ENCODE measurements at places on chromosomes 6 and 20. TPM values are rescaled to one million over a fixed set of nuclear protein-coding genes. Genes with fewer than 3 reads are reported as not detected.
A peak's percentile ranks its signal among the peaks of the same experiment; 100 is the strongest.

The RALGAPA2 gene
- total RNA-seq: 5.6 TPM

The TFAP2C gene
- 18.1 TPM for total RNA-seq

The SOX4 gene
- 33.2 TPM for total RNA-seq

The NMBR gene
- total RNA-seq: not detected

The DEFB124 gene
- total RNA-seq: not detected

The OTOR gene
- total RNA-seq: not detected

The BTN1A1 gene
- not detected for total RNA-seq

The GNRH2 gene
- total RNA-seq: not detected

The PM20D2 gene
- total RNA-seq: 4.8 TPM

The MOXD1 gene
- total RNA-seq: 15.1 TPM

The ZNF341 gene
- total RNA-seq: 1.3 TPM

The SSTR4 gene
- not detected for total RNA-seq

The DNMT3B gene
- total RNA-seq: 3.2 TPM

The ADGRF1 gene
- under 0.01 TPM for total RNA-seq

The APOBEC2 gene
- not detected for total RNA-seq

DNA sequence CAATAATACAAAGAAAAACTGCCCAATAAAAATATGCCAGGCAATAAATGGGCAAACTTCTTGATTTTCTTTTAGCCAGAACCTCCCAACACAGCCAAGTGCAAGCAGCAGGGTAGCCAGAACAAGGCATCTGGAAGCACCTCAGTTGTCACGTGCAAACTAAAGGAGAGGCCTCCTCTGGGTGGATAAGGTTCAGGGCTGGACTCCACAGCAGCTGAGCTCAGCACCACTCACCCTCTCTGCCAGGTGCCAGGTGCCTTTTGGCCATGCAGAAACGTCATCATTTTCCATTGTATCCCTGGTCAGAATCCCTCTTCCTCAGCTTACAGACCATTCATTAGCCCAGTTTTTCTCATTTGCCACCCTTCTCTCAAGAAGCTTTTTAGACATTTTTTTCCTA is 52.7 kb downstream of the SOD2 start:
- no peak for DNase-seq

GRCh38 chr6:137570393-137570792 is 76.2 kb upstream of the OLIG3 start:
- no peak for DNase-seq

DNA sequence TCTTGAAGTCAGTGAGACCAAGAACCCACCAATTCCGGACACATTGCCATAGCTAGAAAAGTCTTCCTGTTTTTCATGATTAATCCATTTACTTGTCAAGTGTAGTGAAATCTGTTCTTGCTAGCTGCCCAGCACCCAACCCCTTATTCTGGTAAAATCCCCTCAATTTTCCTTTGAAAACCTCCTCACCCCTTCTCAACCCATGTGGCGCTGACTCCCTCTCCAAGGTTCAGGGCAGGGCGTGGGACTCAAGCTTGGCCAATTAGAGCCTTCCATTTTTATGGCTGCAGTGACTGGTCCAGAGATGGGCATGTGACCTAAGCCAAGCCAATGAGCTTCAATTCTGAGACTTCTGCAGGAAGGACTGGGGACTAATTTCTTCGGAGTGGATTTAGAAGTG is 9.8 kb upstream of the ZBP1 start:
- DNase-seq: no peak

- peak; percentile 37 for DNase-seq
Observed at GRCh38 chr20:39039261-39039660, 77.1 kb downstream of the DHX35 start.

- no peak for DNase-seq
Observed at GRCh38 chr6:14339711-14340584, 222.4 kb downstream of the CD83 start.

GRCh38 chr6:56996401-56996800 is 41.5 kb downstream of the BEND6 start:
- no peak for DNase-seq

- peak; percentile 38 for DNase-seq
Observed at GRCh38 chr20:44247586-44248409, 690 bp downstream of the GDAP1L1 start.

- no peak for DNase-seq
Observed at GRCh38 chr20:63006540-63007359, at the start of gene BHLHE23. TSS of gene BHLHE23 (minus strand) at chr20:63006964. CDS start at chr20:63006774, 190 bp downstream.

DNA sequence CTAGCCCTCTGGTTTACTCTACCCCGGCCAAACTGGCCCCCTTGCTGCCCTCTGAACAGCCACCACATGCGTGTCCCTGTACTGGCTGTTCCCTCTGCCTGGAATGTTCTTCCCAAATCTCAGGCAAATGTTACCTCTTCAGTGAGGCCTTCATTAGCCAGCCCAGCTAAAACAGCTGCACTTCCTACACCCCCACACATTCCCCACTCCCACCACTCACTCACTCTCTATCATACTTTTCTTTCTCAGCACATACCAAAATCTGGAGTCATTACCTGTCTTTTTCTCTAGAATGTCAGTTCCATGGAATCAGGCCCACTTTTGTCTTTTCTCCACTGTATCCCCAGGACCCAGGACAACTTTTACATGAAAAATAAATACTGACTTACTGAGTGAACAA is 401.2 kb upstream of the SULF2 start:
- DNase-seq: no peak

- DNase-seq: peak; percentile 95
Observed at GRCh38 chr20:50304501-50304856, 113.8 kb downstream of the CEBPB start.

DNA sequence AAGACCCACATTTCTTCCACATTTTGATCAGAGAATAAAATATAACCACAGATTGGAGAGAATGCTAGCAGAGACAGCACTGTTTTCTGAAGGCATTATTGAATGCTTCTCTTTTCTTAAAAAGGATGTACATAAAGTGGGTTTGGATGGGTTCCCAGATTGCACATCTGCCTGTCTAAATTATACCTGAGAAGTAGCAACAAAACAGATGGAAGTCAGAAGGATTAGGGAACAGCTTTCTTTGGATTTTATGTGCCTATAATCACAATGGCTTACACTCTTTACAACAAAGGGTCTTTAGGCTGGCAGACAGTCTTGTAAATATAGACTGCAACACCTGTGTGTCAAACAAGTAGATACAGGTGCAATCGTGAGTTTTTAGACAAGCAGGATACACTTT is 622.2 kb upstream of the MANEA start:
- no peak for DNase-seq

GRCh38 chr6:80988286-80988685 is 764.2 kb downstream of the TENT5A start:
- no peak for DNase-seq

DNA sequence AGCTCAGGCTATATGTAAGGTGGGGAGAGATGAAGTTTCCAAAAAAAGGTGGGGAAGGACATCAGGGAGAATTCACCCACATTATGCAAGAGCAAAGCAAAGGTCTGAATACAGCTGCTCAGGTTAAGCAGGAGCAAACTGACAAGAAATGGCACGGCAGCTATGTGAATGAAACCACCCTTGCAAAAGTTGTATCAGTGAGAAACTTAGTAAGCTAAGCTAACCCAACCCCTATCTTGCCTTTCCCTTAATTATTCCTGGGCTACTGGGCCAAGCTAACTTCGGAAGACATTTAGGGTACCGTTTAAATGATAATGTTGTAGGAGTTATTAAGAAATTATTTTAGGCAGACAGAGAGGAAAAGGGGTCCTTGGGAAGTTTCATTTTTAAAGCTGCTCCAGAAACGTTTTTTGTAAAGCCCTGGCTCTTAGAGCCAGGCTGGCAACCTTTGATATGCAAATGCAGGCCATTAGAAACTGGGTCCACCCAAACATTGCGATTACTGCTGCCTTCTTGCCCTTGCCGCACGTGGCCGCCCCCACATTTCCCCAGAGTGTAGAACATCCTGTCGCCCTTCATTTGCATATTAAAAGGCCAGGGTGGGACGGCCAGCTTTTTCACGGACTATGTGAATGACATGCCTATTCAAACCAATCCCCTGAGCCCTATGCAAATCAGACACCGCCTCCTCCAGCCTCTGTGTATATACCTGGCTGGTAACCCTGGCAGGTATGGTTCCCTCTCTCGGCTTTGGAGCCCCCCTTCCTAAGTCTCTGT is 60.5 kb upstream of the SAMD5 start:
- no peak for DNase-seq

- DNase-seq: no peak
Observed at GRCh38 chr6:84037425-84038089, 4.0 kb downstream of the MRAP2 start.

- DNase-seq: peak; percentile 34
Observed at GRCh38 chr20:3209257-3209945, at the start of gene ITPA. TSS of gene ITPA (plus strand) at chr20:3209498. CDS start at chr20:3209552, 54 bp downstream.

DNA sequence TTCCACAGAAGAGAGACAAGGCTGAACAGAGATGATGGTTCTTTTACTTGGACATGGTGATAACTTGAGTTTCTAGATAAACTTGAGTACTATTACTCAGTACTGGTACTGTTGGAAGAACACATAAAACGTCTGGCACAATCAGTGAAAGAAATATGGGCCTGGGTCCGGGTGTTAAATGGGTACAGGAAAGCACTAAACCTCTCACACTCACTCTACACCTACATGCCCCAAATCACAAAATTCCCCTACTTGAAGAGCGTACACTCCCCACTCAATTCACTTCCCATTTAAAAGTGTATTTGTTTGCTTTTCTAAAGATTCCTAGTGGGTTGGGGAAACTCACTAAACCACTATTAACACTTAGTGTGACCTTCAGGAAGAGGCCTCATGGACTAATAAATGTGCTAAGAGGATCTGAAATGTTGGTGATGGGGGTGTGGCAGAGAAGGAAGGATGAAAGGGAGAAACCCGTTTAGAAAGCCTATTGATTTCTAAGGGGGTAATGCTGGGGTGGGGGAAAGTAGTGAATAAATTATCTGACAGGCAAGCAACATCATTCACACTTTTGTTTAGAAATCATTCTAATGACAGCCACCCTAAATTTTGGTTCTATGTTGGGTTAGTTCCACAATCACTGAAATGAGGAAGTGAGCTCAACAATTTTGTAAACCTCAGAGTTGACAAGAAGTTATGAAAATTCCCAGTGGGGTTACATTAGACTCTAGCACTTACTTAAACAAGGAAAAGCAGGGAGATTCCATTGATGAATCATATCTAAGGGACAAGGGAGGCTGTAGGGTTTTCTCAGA is 222.6 kb upstream of the MARCKS start:
- DNase-seq: peak; percentile 75

GRCh38 chr6:79246891-79247290 is 12.4 kb upstream of the HMGN3 start:
- DNase-seq: no peak

GRCh38 chr6:41122918-41123317 is 31.2 kb downstream of the TREML1 start:
- DNase-seq: no peak

DNA sequence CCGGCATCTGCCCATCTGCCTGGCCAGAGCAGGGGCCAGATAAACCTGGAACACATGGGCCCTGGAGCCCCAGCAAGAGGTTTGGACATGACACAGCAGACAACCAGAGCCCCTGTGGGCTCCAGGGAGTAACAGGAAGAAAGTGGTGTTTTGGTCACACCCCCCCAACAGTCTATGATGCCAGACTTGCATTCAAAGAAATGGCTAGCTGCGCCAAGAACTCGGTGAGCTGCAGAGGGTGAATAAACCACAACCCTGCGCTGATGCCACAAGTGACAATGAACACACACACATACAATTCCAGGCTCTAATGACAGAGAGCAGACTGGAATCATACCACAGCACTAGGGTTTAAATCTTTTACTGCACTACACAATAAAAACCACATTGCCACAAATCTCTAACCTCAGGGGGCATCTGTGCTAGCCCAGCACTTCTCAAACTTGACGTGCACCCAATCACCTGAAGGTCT is 34.0 kb downstream of the TRERF1 start:
- no peak for DNase-seq

GRCh38 chr6:75624988-75625387 is 23.3 kb downstream of the SENP6 start:
- DNase-seq: no peak

DNA sequence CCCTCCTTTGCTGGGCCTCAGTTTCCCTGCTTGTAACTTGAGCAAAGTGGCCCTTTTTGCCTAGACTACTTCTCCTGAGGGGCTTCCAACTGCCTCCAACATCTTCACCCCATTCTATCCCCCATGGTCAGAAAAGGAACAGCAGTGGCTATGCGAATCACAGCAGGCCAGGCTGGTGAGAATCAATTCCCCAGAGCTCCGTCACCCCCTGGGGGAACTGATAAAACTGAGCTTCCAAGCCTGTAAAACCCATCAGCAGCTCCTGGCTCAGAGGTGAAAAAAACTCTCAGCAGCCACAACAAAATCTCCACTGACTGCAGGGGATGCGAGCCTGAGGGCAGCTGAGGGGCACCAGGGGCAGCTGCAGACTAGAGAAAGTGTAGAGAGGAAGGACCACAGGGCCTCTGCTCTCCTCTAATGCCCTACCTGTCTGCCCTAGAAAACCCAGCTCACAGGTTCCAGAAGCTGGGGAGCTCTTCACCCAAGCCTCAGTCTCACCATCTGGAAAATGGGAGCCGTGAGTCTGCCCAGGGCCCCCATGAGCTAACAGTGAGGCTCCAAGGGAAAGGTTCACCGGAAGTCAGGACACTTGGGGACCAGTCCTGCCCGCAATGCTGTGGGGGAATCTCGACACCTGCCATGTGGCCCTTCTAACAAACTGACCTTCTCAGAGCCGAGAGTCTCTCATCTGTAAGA is 120.6 kb downstream of the GRM4 start:
- peak; percentile 4 for DNase-seq

GRCh38 chr6:31559958-31560696 is 12.0 kb upstream of the LTA start:
- DNase-seq: peak; percentile 81

GRCh38 chr6:43628393-43629103 is 516 bp downstream of the GTPBP2 start:
- DNase-seq: peak; percentile 63

- DNase-seq: peak; percentile 50
Observed at GRCh38 chr6:49326347-49326746, 136.7 kb downstream of the MMUT start.

- DNase-seq: peak; percentile 42
Observed at GRCh38 chr20:3174442-3175261, 1.3 kb upstream of the LZTS3 start.

DNA sequence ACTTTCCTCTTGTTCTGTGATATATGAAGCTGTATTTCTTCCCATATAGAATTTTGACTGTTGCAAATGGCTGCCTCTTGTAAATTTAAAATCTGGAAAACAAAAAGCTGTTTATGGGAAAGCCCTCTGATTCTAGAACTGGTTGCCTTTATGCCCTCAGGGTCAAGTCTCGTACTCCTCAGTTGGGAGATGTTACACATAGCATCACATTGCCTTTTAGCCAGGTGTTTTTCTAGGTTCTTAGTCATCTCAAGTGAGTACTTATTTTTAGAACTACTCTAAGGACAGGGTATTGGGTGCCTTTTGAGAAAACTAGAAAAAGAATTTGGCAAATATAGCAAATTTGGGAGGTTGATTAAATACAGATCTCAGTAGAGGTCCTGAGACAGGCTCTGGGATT is 58.5 kb downstream of the ANKS1A start:
- DNase-seq: no peak

GRCh38 chr6:5942591-5942990 is 64.1 kb downstream of the NRN1 start:
- no peak for DNase-seq

All from fibroblast of villous mesenchyme (primary cell).